Activated effector memory CD4-positive, alpha-beta T cell treated with anti-CD3 and anti-CD28 coated beads, Interleukin-2, amount 50 U/mL, for 16 hours (primary cell): ENCODE measurements at places on chromosomes 16 and 17.
A peak's percentile ranks its signal among the peaks of the same experiment; 100 is the strongest.

DNA sequence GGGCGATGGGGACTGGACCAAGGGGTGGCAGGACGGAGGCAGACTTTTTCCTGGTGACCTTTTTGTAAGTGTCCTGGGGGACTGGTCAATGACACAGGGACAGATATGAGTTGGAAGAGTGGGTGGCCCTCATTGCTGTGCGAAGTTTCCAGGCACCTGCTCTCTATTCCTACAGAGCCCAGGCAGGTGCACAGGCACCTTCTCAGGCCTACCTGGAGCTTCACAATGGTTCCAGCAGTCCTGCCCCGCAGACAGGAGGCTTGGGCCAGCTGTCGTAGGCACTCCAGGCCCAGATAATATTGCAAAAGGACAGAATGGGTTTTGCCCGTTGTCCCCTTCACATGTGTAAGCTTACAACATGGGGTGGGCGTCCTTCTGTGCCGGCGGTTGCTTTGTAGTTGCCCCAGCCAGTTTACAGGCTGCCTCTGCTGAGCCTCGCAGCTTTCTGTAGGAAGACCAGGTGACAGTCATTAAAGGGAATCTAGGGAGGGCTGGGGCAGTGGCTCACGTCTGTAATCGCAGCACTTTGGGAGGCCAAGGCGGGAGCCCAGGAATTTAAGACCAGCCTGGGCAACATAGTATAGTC is 84.3 kb downstream of the ARHGAP23 start:
- DNase-seq, result peak; percentile 41

GRCh38 chr16:84302111-84302954 is 7.7 kb downstream of the WFDC1 start:
- DNase-seq, result no peak

DNA sequence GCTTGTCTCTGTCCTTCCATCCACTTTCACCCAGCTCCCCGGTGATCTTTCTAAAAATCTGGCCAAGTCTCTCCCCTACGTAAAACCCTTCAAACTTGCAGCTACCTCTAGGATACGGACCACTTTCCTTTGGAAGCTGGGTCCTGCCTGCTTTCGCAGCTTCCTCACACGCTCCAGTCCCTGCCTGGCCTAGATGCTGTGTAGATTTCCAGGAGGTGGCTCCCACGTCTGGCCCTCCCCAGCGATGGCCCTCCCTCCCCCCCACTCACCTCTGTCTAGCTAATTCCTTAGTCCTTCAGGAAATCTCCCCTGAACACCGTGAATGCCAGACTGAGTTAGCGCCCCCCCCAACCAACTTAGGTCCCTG is 579 bp upstream of the LRRC59 start:
- DNase-seq, result no peak

DNA sequence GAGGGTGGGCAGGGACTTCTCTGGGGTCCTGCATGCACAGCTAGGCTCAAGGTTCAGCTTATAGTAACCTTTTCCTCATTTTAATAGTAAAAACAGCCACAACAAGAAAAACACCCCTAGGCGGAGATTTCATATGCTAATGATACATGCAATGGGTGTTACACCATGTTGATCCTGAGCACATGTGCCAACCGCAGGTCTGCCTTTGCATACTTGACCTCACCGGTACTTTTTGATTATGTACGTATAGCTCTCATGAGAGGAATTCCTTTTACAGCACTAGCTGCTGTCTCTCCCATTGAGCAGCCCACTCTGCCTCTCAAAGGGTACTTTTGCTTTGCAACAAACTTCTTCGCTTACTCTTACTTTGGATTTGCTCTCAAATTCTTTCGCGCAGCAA is 1.9 kb downstream of the KRTAP4-8 start:
- DNase-seq, result no peak

GRCh38 chr16:87966064-87966645 is 14.9 kb downstream of the BANP start:
- DNase-seq, result no peak

- no peak for DNase-seq
These were observed 45.2 kb downstream of the TMEM100 start for GRCh38 chr17:55677446-55677845.

GRCh38 chr17:14296166-14296910 is 4.5 kb upstream of the HS3ST3B1 start:
- DNase-seq, result no peak

DNA sequence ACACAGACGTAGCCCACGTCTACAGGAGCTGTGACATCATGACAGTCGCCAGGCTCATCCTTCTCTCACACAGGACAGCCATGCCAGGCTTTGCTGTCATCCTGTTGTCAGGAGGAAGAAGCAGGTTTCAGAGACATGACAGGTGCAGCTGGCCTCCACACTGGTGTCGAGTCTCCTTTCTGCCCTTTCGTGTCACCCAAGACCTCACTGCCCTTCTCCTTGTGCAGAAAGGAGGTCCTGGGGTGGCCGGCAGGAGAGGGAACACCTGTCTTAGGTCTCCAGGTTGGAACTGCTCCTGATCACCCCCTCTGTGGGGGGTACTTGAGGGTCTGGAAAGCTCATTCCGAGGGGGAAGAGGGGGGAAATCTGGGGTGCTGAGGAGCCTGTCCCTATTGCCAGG is 41.6 kb upstream of the IRF8 start:
- DNase-seq, result peak; percentile 60

GRCh38 chr16:16021988-16022682 is 72.7 kb downstream of the ABCC1 start:
- no peak for DNase-seq

- no peak for DNase-seq
These were observed 121.3 kb downstream of the METRNL start for GRCh38 chr17:83200751-83201150.

GRCh38 chr16:55728797-55729196 is 73.0 kb downstream of the SLC6A2 start:
- no peak for DNase-seq

- no peak for DNase-seq
These were observed 19.7 kb downstream of the G6PC1 start for GRCh38 chr17:42920106-42920900.

DNA sequence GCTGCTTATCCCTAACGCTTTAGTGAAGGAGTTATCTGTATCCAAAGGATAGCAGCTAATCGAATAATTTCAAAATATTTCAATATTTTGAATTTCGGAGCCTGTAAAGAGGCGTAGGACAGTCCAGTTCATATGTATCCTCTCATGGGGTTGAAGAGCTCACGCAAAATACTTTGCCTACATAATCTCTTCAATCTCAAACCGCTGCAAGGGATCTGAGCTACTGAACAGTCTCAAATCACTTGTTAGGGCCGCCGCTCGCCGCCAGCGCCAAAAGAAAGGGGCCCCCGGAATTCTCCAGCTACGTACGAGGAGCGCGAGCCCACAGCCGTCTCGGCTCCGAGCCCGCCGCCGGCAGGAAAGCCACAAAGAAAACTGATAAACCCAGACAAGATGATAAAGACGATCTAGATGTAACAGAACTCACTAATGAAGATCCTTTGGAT is 601 bp upstream of the RFWD3 start:
- DNase-seq, result peak; percentile 75

- DNase-seq, result peak; percentile 89
These were observed 717 bp upstream of the CNP start for GRCh38 chr17:41965694-41966462.

- DNase-seq, result no peak
These were observed 37.7 kb downstream of the LYRM9 start for GRCh38 chr17:27855454-27855853.

DNA sequence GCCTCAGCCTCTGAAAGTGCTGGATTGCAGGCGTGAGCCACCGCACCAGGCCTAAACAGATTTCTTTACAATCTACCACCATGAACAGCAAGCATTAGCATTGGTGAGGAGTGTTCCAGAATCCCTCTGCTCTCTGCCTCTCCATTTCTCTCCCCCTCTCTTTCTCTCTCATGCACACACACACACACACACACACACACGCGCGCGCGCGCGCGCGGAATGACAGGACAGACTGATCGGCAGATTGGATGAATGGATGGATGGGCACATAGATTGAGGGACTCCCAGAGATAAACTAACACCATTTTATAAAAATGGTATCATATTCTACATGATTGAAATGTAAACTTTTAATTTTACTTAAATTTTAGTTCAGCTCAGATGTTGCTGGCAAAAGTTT is 3.3 kb downstream of the CARD14 start:
- no peak for DNase-seq

GRCh38 chr17:48553826-48554225 is 8.9 kb upstream of the HOXB2 start:
- no peak for DNase-seq

DNA sequence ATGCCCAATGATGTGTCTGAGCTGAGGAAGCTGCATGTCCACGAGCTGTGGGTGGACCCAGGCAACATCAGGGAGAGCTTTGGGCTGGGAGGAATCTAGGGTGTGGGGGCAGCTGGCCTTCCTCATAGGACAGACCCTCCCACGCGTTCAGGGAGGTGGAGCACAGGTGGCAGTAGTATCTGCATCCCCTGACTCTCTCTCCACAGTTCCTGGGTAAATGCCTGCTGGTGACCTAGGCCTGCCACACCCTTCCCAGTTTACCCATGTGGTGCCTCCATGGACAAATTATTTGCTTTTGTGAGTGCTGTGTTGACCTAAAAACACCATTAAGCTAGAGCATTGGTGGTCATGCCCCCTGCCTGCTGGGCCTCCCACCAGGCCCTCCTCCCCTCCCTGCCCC is 3.2 kb downstream of the HBM start:
- DNase-seq, result no peak

- DNase-seq, result peak; percentile 66
These were observed 405 bp upstream of the CBLN1 start for GRCh38 chr16:49281843-49282642.

DNA sequence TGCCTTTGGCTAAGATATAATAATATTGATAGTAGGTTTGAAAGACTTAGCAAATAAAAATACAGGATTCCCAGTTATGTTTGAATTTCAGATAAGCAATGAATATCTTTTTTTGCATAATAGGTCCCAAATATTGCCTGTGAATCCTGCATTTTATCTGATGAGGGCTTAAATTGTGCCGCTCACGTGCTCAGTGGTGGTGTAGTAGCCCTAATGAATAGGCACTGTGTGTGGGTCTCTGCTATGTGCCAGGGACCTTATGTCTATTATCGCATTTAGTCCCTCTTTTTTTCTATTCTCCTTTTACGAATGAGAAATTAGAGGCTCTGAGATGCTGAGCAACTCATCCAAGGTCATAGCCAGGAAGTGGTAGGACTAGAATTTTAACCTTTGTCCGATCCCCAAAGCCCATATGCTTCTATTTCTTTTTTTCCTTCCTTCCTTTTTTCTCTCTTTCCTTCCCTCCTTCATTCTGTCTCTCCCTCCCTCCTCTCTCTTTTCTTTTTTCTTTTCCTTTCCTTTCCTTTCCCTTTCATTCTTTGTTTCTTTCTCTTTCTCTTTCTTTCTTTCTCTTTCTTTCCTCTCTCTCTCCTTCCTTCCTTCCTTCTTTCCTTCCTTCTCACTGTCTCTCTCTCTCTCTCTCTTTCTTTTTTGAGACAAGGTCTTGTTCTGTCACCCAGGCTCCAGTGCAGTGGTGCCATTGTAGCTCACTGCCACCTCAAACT is 47.2 kb downstream of the RGS9 start:
- DNase-seq, result no peak

DNA sequence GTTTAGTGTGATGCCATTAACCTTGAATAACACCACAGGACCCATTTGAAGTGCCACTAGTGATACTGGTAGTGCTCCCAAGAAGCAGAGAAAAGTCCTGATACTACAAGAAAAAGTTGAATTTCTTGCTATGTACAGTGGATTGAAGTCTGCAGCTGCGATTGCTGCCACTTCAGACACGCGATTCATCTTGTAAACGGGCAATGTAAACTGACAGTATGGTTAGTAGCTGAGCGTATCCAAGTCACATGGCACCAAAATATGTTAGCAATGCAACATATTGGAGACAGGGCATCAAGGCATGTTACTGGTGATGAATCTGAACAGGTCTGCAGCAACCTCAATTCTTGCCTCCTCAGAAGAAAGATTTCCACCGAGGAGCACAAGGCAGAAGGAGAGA is 238.9 kb downstream of the HS3ST3B1 start:
- DNase-seq, result no peak

DNA sequence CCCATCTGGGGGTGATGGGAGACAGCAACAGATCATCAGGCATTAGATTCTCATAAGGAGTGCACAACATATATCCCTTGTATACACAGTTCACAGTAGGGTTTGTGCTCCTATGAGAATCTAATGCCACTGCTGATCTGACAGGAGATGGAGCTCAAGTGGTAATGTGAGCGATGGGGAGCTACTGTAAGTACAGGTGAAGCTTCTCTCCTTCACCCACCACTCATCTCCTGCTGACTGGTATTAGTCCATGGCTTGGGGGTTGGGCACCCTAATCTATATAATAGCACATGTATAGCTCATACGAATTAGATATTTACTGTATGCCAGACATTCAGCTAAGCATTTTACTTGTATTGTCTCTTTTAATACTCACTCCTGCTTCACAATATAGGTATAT is 101.7 kb downstream of the MAP2K6 start:
- DNase-seq, result no peak

GRCh38 chr16:27646806-27647205 is 96.9 kb downstream of the KATNIP start:
- no peak for DNase-seq

- DNase-seq, result no peak
These were observed 4.1 kb upstream of the MRPL58 start for GRCh38 chr17:75008373-75008772.

- no peak for DNase-seq
These were observed 53.2 kb downstream of the CDYL2 start for GRCh38 chr16:80751167-80751566.

GRCh38 chr17:52885882-52886281 is 727.4 kb upstream of the CA10 start:
- DNase-seq, result no peak

DNA sequence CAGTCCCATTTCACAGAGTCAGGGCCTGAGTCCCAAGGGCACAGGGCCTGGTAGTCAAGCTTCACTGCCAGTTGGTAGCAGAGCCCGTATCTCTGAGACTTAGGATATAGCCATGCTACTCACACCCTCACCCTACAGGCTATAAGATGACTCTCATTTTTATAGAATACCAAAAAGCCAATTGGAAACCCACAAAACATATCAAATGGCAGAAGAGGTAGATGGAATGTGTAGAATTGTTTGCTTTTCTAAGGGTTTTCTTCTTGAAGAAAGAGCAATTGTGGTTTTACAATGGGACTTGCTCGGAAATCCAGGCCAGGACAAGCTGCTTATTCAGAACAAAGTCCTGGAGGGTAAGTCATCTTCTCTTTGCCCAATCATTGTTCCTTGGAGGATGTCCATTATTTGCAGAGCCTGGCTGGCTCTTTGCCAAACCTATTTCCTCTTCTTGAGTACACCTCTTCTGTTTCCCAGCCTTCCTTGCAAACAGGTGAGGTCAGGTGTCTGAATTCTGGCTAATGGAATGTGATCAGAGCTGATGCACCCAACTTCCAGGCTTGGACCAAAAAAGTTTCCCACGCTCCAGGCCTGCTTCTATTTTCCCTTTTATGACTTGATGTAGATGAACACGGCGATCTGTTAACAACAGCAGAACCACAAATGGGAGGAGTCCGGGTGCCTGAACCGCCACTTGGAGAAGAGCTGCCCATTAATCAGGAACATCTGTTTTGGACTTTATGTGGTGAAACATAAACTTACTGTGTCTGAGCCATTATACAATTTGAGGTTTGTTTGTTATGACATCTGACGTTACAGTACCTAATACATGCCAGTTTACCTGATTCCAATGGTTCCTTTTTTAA is 16.9 kb upstream of the CCL22 start:
- no peak for DNase-seq
